Hair follicular keratinocyte (primary cell): ENCODE measurements at places on chromosomes 4 and X. TPM values are rescaled to one million over a fixed set of nuclear protein-coding genes. Genes with fewer than 3 reads are reported as not detected.

The HSFX4 gene
- total RNA-seq = not detected in 2 replicates

The CT45A1 gene
- total RNA-seq = not detected in 2 replicates

The SPOCK3 gene
- 0.08 TPM in 2 replicates for total RNA-seq

The GABRG1 gene
- total RNA-seq = not detected in 2 replicates

The SMARCA1 gene
- total RNA-seq = 14.2 and 20.6 TPM in 2 replicates

The PPP4R3C gene
- not detected in 2 replicates for total RNA-seq

The SLC7A11 gene
- total RNA-seq = 22.8 and 30.2 TPM in 2 replicates

The CNGA2 gene
- not detected in 2 replicates for total RNA-seq

The ZCCHC12 gene
- total RNA-seq = not detected in 2 replicates

The BRS3 gene
- total RNA-seq = not detected in 2 replicates

The SMAD1 gene
- total RNA-seq = 26.8 and 33.0 TPM in 2 replicates

The TRPC5OS gene
- not detected in 2 replicates for total RNA-seq

The CFAP299 gene
- total RNA-seq = not detected in 2 replicates

The PCSK1N gene
- total RNA-seq = 7.1 and 10.5 TPM in 2 replicates

The PDGFRA gene
- 0.95 TPM in 1 of 2 replicates, not detected in the other for total RNA-seq

The ELF2 gene
- 14.1 and 18.6 TPM in 2 replicates for total RNA-seq

The ADAD1 gene
- total RNA-seq = not detected in 2 replicates

The CXCL8 gene
- 11.3 and 15.8 TPM in 2 replicates for total RNA-seq
